ENCODE measurements at places on chromosomes 3 and 15.

GRCh38 chr3:38131621-38132369 is 5.1 kb downstream of the ACAA1 start:
- H3K4me3 ChIP-seq, result no peak overlapping the region
- peak; percentile 44 for DNase-seq
- H3K27me3 ChIP-seq, result no peaks in the 10 kb centered on the region
- H3K36me3 ChIP-seq, result peaks cover 58% of the 10 kb centered on the region

- no peak overlapping the region for H3K27ac ChIP-seq
- no peak for DNase-seq
- no peaks in the 10 kb centered on the region for H3K27me3 ChIP-seq
- no peak overlapping the region for H3K4me3 ChIP-seq
These were observed 39.7 kb downstream of the NPTN start for GRCh38 chr15:73593304-73594074.

- no peak for DNase-seq
- H3K27ac ChIP-seq, result no peak overlapping the region
- H3K4me3 ChIP-seq, result no peak overlapping the region
- H3K4me1 ChIP-seq, result no peaks in the 10 kb centered on the region
These were observed 229.2 kb downstream of the SQOR start for GRCh38 chr15:45863881-45864580.

- peaks cover 11% of the 10 kb centered on the region for H3K36me3 ChIP-seq
- H3K27ac ChIP-seq, result no peak overlapping the region
These were observed 104.7 kb upstream of the TNIK start for GRCh38 chr3:171564748-171565480.

- no peaks in the 10 kb centered on the region for H3K4me1 ChIP-seq
- DNase-seq, result no peak
- H3K27ac ChIP-seq, result no peak overlapping the region
- no peak overlapping the region for H3K4me3 ChIP-seq
These were observed 335.2 kb upstream of the CTDSPL start for GRCh38 chr3:37526511-37526910.

DNA sequence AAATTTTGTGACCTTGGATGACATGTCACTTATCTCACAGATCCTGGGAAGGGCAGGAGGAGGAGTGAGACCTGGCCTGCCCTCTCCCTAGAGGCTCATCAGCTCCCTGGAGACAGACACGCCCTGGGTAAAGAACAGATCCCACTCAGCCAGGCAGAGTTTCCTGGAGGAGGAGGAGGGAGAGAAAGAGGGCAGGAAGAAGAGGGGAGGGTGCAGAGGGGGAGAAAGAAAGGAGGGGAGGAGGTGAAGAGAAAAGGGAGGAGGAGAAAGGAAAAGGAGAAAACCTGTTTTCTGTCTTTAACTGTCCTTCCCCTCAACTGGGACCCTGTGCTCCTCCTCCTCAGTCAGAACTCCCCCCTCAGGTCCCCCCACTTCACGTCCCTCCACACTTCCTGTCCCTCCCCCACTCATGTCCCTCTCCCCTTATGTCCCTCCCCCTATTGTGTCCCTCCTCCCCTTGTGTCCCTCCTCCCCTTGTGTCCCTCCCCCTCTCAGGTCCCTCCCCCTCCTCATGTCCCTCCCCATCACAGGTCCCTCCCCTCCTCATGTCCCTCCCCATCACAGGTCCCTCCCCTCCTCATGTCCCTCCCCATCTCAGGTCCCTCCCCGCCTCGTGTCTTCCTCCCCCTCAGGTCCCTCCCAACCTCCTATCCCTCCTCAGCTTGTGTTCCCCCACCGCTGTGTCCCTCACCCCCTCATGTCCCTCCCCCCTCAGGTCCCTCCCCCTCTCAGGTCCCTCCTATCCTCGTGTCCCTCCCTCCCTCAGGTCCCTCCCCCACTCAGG is 52.3 kb upstream of the CGNL1 start:
- no peak overlapping the region for H3K27ac ChIP-seq
- DNase-seq, result peak; percentile 27
- H3K4me1 ChIP-seq, result no peaks in the 10 kb centered on the region
- H3K36me3 ChIP-seq, result no peaks in the 10 kb centered on the region
- H3K4me3 ChIP-seq, result no peak overlapping the region

GRCh38 chr3:125512135-125512920 is 7.7 kb downstream of the SNX4 start:
- peaks cover 17% of the 10 kb centered on the region for H3K4me1 ChIP-seq
- peaks cover 50% of the 10 kb centered on the region for H3K36me3 ChIP-seq
- no peak overlapping the region for H3K27ac ChIP-seq
- H3K4me3 ChIP-seq, result no peak overlapping the region
- H3K27me3 ChIP-seq, result no peaks in the 10 kb centered on the region
- no peak for DNase-seq

GRCh38 chr3:71202848-71203533 is 380.5 kb downstream of the FOXP1 start:
- no peaks in the 10 kb centered on the region for H3K27me3 ChIP-seq
- H3K36me3 ChIP-seq, result no peaks in the 10 kb centered on the region
- H3K4me3 ChIP-seq, result no peak overlapping the region
- H3K27ac ChIP-seq, result no peak overlapping the region

DNA sequence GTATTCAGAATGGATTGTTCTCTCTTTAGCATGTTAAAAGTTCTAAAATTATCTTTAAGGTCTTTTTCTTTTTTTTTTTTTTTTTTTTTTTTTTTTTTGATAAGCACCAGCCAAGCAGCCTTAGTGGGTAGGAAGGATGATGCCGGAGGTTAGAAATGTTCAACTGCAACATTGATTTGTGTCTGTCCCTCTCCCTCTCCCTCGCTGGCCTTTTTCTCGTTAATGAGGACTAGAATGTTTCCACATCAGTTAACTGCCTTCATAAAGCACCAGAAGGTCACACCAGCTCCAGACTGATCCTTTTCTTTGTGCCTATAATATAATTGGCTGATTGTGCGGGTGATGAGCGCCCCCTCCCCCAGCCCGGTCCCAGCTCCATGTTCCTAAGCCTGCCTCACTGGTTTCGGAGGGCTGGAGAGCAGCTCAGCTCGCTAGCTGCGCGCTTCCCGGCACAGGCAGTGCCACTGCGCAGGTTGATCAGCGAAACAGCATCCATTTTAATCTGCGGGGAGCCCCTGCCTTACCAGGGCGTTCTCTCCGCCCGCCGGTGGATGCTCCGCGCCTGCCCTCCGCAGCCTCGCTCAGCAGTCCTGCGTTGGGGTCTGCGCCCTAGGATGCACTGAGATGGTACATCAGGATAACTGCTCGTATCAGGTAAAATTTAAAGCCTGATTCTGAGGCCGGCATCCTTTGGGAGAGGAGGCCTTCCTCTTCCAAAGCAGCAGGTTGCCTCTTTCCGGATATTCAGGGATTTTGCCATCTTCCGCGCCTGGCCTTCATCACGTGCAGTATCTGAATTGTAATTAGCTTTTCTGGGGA is 148.9 kb upstream of the IL12A start:
- H3K27ac ChIP-seq, result no peak within 1 kb of the TSS
- DNase-seq, result no peak
- H3K4me1 ChIP-seq, result peaks cover 2% of the 10 kb centered on the region
- H3K36me3 ChIP-seq, result no peaks in the 10 kb centered on the region

DNA sequence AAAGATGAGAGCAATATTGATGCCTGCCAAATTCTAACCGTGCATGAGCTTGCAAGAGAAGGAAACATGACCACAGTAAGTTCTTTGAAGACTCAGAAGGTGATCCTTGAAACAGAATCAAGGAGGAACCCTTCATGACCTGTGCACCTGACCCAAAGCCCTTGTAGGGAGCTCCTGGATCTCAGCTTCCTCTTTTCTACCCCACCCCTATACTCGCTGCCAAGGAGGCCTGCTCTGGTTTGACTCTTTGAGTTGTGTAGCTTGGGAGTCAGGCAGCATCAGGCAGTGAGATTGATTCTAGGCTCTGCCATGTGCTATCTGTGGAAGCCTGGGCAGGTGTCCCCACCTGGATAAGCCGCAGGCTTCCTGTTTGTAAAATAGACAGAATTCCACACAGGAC is 10.6 kb downstream of the TTC21A start:
- H3K27ac ChIP-seq, result no peak overlapping the region
- no peaks in the 10 kb centered on the region for H3K36me3 ChIP-seq
- H3K27me3 ChIP-seq, result peaks cover 52% of the 10 kb centered on the region
- no peak overlapping the region for H3K4me3 ChIP-seq
- no peak for DNase-seq

DNA sequence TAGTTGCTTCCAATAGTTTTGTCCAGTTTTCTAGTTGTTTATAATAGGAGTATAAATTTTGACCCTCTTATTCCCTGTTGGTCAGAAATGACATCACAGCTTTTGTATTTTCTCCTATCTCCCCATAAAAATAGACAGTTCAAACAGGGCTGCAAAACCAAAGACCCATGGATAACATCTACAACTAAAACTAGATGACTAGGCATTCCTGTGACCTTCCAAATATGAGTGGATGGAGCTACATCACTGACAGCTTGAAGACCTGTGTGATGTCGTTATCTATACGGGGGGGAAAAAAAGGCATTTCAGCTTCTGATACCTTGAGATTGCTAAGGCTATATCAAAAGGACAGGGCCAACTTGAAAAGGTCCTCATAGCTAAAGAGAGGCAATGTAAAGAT is 84.6 kb downstream of the REC114 start:
- H3K27me3 ChIP-seq, result peaks cover 4% of the 10 kb centered on the region
- H3K36me3 ChIP-seq, result no peaks in the 10 kb centered on the region
- H3K4me3 ChIP-seq, result no peak overlapping the region
- no peaks in the 10 kb centered on the region for H3K4me1 ChIP-seq
- DNase-seq, result no peak
- H3K27ac ChIP-seq, result no peak overlapping the region

- H3K27me3 ChIP-seq, result no peaks in the 10 kb centered on the region
- H3K4me1 ChIP-seq, result no peaks in the 10 kb centered on the region
- DNase-seq, result no peak
These were observed 289.7 kb upstream of the MCTP2 start for GRCh38 chr15:93941697-93942096.

GRCh38 chr3:4895838-4896237 is 83.4 kb upstream of the BHLHE40 start:
- H3K27ac ChIP-seq, result no peak overlapping the region
- DNase-seq, result no peak
- H3K4me3 ChIP-seq, result no peak overlapping the region
- peaks cover 21% of the 10 kb centered on the region for H3K27me3 ChIP-seq
- peaks cover 7% of the 10 kb centered on the region for H3K36me3 ChIP-seq

DNA sequence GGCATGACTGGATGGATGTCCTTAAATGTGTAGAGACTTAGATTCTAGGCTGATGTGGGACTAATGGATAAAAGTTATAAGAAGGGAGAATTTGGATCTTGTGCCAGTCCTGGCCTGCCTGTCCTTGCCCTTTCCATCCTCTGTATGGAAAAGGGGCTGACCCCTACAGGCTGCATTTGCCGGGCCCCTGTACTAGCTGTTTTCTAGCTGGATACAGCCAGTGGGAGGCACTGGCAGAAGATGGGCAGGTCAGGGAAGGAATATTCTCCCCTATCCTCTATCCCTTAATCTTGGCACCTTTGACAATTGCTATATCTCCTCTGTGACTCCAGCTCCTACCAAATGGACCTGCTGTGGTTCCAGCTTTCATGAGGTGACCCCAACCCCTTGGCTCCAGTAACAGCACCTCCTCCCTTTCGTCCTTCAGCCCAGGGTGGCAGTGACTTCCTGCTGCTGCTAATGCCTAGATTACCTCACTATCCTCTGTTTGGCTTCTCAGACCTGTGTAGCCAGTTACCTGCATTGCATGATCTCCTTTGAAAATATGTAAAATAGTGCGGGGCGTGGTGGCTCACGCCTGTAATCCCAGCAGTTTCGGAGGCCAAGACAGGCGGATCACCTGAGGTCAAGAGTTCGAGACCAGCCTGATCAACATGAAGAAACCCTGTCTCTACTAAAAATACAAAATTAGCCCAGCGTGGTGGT is 6.2 kb upstream of the TNFAIP8L3 start:
- H3K27me3 ChIP-seq, result peaks cover 66% of the 10 kb centered on the region
- no peaks in the 10 kb centered on the region for H3K36me3 ChIP-seq
- H3K4me3 ChIP-seq, result no peak overlapping the region
- H3K27ac ChIP-seq, result no peak overlapping the region
- no peaks in the 10 kb centered on the region for H3K4me1 ChIP-seq

DNA sequence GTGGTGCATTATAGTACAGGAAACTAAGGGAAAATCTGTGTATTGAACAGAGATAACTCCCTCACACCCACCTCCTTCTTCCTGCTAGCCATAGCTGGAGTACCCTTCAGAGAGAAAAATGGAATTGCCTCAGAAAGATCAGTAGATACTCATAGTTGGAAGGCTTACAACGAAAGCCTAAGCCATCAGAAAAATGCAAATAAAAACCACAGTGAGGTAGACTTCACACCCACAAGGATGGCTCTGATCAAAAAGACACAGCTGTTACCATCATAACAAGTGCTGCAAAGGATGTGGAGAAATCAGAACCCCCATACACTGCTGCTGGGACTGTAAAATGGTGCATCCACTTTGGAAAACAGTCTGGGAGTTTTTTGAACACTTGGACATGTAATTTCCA is 7.4 kb upstream of the DLG1 start:
- no peak overlapping the region for H3K27ac ChIP-seq
- no peak for DNase-seq
- peaks cover 31% of the 10 kb centered on the region for H3K27me3 ChIP-seq
- no peaks in the 10 kb centered on the region for H3K36me3 ChIP-seq
- H3K4me1 ChIP-seq, result peaks cover 24% of the 10 kb centered on the region

- H3K4me3 ChIP-seq, result no peak overlapping the region
- no peaks in the 10 kb centered on the region for H3K27me3 ChIP-seq
- H3K36me3 ChIP-seq, result peaks cover 9% of the 10 kb centered on the region
- no peak overlapping the region for H3K27ac ChIP-seq
- no peak for DNase-seq
These were observed 87.0 kb upstream of the LMOD3 start for GRCh38 chr3:69209413-69209812.

DNA sequence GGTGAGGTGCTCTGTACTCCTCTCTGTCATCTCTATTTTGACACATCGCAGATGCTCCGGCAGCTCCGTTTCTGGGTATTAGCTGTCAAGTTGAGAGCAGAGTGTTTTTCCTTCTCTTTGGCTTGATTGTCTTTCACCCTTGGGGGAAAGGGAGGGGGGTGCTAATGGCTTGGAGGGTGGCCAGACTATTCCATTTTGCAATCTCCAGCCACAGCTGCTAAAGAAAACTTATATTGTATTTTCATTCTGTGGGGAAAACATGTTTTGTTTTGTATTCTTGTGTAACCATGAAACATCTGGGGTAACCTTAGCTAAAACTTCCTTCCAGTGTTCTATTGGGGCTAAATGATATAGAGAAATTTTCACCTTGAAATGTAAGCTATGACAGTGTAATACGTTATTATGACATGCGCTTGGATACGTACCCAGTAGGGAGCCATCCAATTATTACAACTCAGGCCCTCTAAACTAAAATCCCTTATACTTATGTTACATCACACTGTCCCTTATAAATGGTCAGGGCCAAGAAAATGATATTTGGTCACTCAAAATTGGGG is 14.0 kb upstream of the LARP6 start:
- peaks cover 12% of the 10 kb centered on the region for H3K27me3 ChIP-seq
- no peak overlapping the region for H3K27ac ChIP-seq
- no peak for DNase-seq
- no peaks in the 10 kb centered on the region for H3K4me1 ChIP-seq
- no peaks in the 10 kb centered on the region for H3K36me3 ChIP-seq

GRCh38 chr3:121796970-121797369 is 37.9 kb downstream of the IQCB1 start:
- no peaks in the 10 kb centered on the region for H3K27me3 ChIP-seq
- H3K4me3 ChIP-seq, result no peak overlapping the region
- no peaks in the 10 kb centered on the region for H3K4me1 ChIP-seq
- DNase-seq, result no peak
- peaks cover 30% of the 10 kb centered on the region for H3K36me3 ChIP-seq
